ENCODE measurements at places on chromosomes 11 and 22.

GRCh38 chr11:13923716-13924650 lies 38.5 kb upstream of the SPON1 start:
- no peak for DNase-seq

GRCh38 chr11:11381471-11382105 lies 28.5 kb upstream of the CSNK2A3 start:
- DNase-seq: no peak

DNA sequence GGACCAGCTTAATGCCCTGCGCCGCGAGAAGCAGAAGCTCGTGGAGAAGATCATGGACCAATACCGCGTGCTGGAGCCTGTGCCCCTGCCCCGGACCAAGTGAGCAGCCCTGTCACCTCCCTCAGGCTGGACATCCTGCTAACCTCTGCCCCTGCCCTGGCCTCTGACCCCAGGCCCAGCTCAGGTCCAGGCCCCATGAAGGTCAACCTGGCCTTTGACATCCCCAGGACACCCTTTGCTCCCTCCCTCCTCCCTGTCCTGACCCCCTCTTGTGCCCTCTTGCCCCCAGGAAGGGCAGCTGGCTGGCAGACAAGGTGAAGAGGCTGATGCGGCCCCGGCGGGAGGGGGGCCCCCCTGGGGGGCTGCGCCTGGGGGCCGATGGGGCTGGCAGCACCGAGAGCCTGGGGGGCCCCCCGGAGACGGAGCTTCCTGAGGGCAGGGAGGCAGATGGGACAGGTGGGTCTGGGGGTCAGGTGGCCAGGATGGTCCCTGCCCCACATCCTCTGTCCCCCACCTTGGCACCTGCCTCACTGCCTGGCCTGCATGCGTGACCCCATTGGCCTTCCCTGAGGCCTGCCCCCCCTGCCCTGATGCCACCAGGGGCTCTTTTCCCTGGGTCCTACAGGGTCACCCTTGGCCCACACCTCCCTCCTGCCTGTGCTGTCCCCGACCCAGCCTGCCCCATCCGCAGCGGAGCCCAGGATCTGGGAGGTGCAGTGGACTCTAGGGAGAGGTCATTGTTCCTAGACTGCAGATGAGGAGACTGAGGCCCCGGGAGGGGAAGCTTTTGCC lies 5.1 kb upstream of the RPS6KA4 start:
- no peak for DNase-seq

DNA sequence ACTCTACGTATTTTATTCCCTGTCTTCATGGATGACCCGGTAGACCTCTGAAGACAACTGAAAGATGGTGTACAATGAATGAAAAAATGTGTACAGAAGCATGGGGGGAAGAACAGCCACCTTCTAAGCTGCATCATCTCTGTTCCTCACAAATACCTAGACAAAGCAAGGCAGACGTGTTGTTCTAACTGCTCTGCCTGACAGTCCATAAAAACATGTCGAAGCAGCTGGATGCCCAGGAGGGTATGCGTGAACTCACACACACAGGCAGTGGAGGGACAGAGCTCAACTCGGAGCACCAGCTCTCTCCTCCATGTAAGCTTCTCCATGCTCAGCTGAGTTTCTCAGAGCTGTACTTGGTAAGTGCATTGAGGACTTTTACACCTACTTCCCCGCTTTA lies 327.4 kb downstream of the CTTN start:
- DNase-seq: no peak

- peak; percentile 8 for DNase-seq
Observed at GRCh38 chr11:59510941-59511589, at the start of gene OR4D9. TSS of gene OR4D9 (plus strand) at chr11:59511539. CDS start at chr11:59514913, 3,374 bp downstream.

- no peak for DNase-seq
Observed at GRCh38 chr11:61297746-61298145, 2.6 kb upstream of the VWCE start.

GRCh38 chr11:47587039-47587716 lies 700 bp downstream of the FAM180B start:
- DNase-seq: no peak

DNA sequence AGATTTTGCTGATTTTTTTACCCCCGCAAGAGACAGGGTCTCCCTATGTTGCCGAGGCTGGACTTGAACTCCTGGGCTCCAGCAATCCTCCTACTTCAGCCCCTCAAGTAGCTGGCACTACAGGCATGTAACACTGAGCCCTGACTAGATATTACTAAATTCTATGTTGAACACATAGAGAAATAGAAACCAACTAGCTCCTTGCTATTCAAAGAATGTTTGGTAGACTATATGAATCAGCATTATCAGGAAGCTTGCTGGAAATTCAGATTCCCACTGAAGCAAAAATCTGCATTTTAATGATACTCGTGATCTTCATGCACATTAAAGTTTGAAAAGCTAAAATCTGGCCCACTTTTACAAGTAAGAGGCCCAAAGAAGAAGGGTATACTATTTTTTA lies 11.9 kb downstream of the TMEM41B start:
- no peak for DNase-seq

- DNase-seq: no peak
Observed at GRCh38 chr11:58574881-58575280, 775 bp downstream of the LPXN start.

GRCh38 chr22:47059076-47059475 lies 296.6 kb downstream of the TBC1D22A start:
- DNase-seq: no peak

DNA sequence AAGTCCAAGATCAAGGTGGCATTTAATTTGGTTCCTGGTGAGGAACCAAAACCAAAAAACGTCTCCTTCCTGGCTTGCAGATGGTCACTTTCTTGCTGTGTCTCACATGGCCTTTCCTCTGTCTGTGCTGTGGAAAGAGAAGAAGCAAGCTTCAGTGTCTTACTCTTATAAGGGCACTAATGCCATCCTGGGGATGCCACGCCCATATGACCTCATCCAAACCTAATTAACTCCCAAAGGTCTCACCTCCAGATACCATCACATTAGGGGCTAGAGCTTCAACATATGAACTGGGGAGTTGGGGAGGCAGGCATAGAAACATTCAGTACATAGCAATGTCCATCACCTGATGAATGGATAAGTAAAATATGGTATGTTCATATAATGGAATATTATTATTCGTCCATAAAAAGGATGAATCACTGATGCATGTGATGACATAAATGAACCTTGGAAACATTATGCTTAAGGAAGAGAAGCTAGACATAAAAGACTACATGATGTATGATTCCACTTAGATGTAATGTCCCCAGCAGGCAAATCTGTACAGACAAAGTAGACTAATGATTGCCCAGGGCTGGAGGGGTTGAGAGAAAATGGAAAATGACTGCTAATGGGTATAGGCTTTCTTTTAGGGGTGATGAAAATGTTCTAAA lies 78.6 kb upstream of the B3GNT6 start:
- no peak for DNase-seq

- DNase-seq: no peak
Observed at GRCh38 chr11:128582496-128583366, 4.6 kb downstream of the ETS1 start.

GRCh38 chr11:45388472-45388871 lies 102.3 kb upstream of the SYT13 start:
- no peak for DNase-seq

DNA sequence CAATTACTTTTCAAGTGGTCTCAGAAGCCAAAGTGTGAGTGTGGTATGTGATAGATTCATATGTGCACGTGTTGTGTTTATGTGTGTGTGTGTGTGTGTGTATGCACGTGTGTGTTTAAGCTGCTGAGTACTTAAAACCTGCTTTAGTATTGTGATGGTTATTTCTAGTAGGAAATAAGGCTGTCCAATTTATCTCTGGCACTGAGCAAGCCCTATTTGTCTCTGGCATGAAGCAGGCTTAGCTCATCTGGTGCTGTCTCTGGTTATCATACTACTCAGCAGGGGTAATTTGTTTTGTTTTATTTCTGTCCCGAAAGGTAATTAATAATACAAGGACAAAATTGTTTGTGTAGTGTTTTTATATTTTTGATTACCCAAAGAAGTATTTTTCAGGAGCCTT lies 333.7 kb downstream of the FAT3 start:
- DNase-seq: no peak

DNA sequence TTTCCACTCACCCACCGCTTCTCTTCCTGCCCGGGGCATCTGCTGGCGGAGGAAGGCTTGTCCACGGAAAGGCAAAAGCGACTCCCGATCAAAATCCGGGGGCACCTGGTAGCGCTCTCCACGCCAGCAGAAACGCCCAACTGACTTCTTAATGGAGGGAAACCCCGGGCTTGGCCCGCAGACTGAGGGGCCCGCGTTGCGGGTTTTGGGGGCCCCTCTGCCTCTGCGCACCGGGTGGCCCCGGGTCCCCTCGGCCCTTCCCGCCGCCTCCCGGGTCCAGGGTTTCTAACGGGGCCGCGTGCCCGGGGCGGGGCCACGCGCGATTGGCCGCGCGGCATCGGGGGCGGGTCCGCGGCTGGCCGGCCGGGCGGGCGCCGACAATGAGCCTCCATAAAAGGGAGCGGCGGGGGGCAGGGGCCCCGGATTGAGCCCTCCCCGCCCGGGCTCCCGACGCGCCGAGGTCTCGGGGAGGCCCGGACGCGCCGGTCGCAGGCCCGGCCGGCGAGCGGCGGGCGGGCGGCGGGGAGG lies at the start of gene SPINDOC:
SPINDOC (plus strand) TSS at position 422 of the 528 bp plus-strand sequence. CDS start 231 bp downstream, outside the sequence.
- DNase-seq: peak; percentile 84

GRCh38 chr11:114607753-114608459 lies 12.3 kb upstream of the NXPE4 start:
- no peak for DNase-seq

GRCh38 chr22:39655004-39655579 lies 84.5 kb downstream of the CACNA1I start:
- no peak for DNase-seq

GRCh38 chr22:47929646-47930185 lies 1167.3 kb downstream of the TBC1D22A start:
- DNase-seq: no peak

GRCh38 chr22:37012262-37012904 lies 6.9 kb downstream of the TST start:
- no peak for DNase-seq

GRCh38 chr22:37180531-37181231 lies 7.4 kb downstream of the C1QTNF6 start:
- no peak for DNase-seq

DNA sequence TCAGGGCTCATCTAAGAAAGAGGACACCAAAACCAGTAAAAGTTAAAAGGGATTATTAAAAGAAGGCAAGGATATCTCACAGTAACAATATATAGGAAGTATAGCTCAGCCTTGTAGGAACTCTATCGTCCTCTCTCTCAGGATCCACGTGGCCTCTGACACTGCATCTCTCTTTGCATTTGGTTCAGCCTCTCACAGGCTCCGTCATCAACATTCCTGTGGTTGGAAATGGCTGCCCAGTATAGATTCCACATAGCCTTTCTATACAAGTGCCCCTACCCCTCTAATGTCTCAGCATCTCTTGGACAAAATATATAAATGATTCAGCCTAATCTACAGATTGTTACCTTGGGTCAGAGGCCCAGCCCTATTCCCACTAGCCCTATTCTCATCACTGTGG lies 101.3 kb upstream of the DBX1 start:
- DNase-seq: no peak

DNA sequence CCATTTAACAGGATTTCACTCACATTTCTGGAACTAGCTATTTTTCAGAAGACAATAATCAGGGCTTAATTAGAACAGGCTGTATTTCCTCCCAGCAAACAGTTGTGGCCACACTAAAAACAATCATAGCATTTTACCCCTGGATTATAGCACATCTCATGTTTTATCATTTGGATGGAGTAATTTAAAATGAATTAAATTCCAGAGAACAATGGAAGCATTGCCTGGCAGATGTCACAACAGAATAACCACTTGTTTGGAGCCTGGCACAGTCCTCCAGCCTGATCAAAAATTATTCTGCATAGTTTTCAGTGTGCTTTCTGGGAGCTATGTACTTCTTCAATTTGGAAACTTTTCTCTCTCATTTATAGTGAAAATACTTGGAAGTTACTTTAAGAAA lies 9.2 kb downstream of the PRSS23 start:
- DNase-seq: no peak

- no peak for DNase-seq
Observed at GRCh38 chr11:13949876-13950275, 12.6 kb upstream of the SPON1 start.

DNA sequence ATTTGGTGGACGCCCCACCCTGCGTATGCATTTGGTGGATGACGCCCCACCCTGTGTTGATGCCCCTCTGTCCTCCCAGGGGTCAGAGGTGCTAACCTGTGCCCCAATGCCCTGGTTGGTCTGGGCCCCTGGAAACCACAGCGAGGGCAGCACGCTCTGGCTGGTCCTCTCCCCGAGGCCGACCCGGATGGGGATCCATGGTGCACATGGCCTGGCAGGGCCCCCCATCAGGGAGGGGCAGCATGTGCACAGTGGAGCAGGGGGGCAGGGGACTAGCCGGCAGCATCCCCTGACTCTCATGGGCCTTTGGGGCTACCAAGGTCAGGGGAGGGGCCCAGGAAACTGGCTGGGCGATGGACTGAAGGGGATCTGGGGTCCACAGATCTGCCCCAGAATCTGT lies 7.6 kb upstream of the MUC5AC start:
- DNase-seq: no peak

- no peak for DNase-seq
Observed at GRCh38 chr11:111571829-111572501, 30.3 kb upstream of the SIK2 start.

- no peak for DNase-seq
Observed at GRCh38 chr22:38171927-38172831, 9.5 kb downstream of the PLA2G6 start.

GRCh38 chr11:47941907-47942558 lies 38.3 kb upstream of the PTPRJ start:
- DNase-seq: no peak

DNA sequence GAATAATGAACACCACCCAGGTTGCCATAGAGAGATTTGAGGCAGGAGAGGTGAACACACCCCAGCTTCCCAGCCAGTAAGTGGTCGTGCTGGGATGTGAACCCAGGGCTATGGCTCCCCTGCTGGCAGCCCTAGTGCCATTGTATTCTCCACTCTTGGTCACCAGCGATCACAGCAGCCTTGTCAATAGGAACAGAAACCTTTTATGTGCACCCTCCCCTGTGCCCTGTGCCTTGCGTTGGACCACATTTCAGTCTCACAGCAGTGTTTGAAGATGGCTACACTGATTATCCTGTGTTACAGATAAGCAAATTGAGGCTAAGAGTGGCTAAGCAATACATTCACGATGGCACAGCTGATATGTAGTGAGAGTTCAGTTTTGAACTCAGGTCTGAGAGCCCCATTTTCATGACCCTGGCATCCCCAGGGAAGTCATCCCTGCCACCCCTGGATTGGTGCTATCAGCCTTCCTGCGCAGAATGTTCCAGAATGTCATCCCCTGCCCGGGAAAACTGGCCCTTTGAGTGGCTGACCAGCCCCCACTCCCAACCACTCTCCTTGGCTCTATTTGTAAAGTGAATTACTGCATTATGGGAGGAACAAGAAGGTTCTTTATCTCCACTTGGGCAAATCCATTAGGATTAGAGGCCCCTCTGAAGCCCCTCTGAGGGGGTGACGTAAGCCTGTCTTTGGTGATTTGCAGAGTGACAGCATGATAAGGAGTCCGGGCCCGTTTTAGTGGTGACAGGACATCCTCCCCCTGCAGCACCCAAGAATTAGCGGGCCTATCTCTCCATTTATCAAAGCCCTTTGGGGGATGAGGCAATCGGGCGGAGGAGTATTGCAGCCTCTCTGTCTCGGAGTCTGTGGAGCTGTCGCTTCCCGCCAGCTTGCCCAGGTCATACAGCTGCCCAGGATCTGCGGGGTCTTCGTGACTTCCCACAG lies 30.9 kb downstream of the SMIM38 start:
- no peak for DNase-seq
